T-helper 17 cell (primary cell): ENCODE measurements at places on chromosomes 2 and 18.

DNA sequence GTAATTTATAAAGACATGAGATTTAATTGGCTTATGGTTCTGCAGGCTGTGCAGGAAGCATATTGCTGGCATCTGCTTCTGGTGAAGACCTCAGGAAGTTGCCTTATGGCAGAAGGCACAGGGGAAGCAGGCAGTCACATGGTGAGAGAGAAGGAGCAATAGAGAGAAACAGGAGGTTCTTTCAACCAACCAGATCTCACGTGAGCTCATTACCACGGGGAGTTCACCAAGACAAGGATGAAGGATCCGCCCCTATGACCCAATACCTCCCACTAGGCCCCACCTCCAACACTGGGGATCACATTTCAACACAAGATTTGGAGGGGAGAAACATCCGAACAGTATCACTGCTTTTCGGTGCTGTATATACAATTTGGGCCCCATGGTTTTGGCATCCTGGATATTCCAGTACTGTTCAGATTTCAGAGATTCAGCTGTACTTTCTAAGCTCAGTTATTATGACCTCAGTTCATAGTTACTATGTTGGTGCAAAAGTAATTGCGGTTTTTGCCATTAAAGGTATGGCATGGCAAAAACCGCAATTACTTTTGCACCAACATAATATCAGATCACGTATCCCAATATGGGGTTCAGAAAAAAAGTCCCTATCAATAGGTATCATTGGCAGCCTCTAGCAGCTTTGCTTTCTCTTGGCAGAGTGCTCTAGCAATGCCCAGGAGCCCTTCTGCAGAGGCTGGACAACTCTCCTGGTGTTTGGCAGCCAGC is 189.6 kb upstream of the SIX3 start:
- H3K27ac ChIP-seq: no peak overlapping the region
- no peak overlapping the region for H3K4me3 ChIP-seq
- peaks cover 7% of the 10 kb centered on the region for H3K36me3 ChIP-seq
- DNase-seq: no peak

DNA sequence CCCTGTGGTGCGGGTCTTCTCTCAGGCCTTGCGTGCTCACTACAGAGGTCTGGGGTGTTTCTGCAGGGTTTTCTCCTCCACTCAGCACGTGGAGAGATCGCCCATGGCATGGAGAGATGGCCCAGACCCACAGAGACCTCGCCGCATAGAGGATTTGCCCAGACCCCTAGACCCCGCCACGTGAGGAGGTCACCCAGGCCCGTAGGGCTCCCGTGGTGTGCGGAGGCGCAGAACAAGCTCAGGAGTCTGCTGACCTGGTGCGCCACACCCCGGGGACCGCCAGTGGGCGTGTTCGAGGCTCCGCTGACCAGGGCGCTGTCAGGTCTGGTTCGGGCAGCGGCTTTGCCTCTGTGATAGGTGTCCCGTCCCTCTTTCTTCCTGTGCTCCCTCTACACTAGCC is 64.5 kb downstream of the ADI1 start:
- no peaks in the 10 kb centered on the region for H3K27me3 ChIP-seq
- no peak overlapping the region for H3K4me3 ChIP-seq
- DNase-seq: no peak
- peaks cover 2% of the 10 kb centered on the region for H3K36me3 ChIP-seq

GRCh38 chr2:43266711-43267111 is 40.3 kb upstream of the ZFP36L2 start:
- H3K27ac ChIP-seq: no peak overlapping the region
- peaks cover 3% of the 10 kb centered on the region for H3K4me1 ChIP-seq

- H3K36me3 ChIP-seq: no peaks in the 10 kb centered on the region
- DNase-seq: no peak
- H3K4me1 ChIP-seq: no peaks in the 10 kb centered on the region
- H3K27ac ChIP-seq: no peak overlapping the region
- H3K4me3 ChIP-seq: no peak overlapping the region
Measured at GRCh38 chr18:4211111-4211837, 243.8 kb downstream of the DLGAP1 start.

GRCh38 chr18:55833543-55833942 is 245.6 kb upstream of the TCF4 start:
- no peaks in the 10 kb centered on the region for H3K4me1 ChIP-seq
- no peaks in the 10 kb centered on the region for H3K27me3 ChIP-seq

DNA sequence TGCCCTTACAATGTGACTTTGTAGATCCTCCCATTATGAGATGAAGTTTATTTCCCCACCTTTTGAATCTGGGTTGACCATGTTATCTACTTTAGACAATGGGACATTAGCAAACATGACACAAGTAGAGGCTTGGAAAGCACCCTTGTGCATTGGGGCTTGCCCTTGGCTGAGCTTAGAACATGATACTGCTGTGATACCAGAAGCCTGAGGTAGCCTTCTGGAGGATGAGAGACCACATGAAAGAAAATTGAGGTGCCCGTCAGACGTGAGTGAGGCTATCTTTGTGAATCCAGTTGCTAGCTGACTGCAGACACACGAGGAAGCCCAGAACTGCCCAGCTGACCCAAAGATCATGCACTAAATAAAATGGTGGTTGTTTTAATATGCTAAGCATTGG is 341.2 kb downstream of the CYP26B1 start:
- H3K27me3 ChIP-seq: no peaks in the 10 kb centered on the region
- no peak for DNase-seq
- no peak overlapping the region for H3K27ac ChIP-seq
- no peak overlapping the region for H3K4me3 ChIP-seq

DNA sequence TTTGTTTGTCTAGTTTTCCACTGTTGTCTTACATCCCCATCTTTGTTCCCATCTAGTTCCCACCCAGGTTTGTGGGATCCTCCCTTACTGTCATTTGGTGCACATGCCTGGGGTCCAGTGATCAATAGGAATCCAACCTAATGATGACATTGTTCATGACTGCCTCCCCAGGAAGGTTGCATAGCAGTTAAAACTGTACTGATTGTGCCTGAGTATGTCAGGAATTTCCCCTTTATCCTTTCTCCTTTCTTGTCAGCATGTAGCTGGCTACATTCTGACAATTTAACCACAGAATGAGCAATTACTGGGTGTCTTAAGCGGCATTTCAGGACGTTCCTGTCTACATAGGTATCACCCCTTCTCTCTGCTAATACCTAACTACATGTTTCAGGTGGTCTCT is 653.0 kb downstream of the CNTNAP5 start:
- no peaks in the 10 kb centered on the region for H3K4me1 ChIP-seq
- H3K27ac ChIP-seq: no peak overlapping the region
- H3K36me3 ChIP-seq: no peaks in the 10 kb centered on the region
- DNase-seq: no peak

- H3K27me3 ChIP-seq: peaks cover 21% of the 10 kb centered on the region
- peaks cover 26% of the 10 kb centered on the region for H3K4me1 ChIP-seq
- H3K36me3 ChIP-seq: peaks cover 4% of the 10 kb centered on the region
- no peak overlapping the region for H3K27ac ChIP-seq
- H3K4me3 ChIP-seq: peak overlapping the region; percentile 50
Measured at GRCh38 chr2:112708968-112709367, 11.9 kb upstream of the NT5DC4 start.

DNA sequence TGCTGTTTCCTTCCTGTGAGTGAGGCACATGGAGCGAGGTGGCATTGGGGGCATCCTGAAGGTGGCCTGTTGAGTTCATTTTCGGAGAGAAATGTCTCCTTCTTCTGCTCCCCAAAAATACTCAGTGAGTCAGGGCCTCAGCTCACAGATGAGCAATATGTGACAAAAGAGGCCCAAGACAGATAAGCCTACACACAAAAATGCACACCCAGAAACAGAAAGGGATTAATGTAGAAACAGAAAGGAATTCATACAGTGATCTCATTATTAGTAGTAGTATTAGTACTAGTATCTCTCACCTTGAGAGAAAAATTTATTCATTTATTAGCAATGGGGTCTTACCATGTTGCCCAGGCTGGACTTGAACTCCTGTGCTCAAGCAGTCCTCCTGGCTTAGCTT is 5.1 kb downstream of the GPR75 start:
- H3K27me3 ChIP-seq: no peaks in the 10 kb centered on the region
- no peak overlapping the region for H3K4me3 ChIP-seq
- DNase-seq: no peak
- H3K4me1 ChIP-seq: peaks cover 8% of the 10 kb centered on the region
- H3K36me3 ChIP-seq: peaks cover 8% of the 10 kb centered on the region
- H3K27ac ChIP-seq: peak overlapping the region; percentile 68

DNA sequence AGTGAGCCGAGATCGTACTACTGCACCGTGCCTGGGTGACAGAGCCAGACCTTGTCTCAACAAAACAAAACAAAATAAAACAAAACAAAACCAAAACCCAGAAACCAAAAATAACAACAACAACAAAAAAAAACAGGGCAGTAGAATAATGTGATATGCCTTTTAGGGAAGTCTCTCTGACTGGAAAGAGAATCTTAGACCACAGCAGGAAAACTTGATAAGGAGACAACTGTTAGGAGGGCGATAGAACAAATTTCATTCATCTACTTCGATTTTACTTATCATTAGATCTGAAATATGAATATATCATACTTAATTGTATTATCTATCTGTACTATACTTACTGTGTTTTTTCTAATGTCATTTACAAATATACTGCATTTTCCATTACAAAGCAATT is 109.0 kb upstream of the CNTNAP5 start:
- H3K4me1 ChIP-seq: no peaks in the 10 kb centered on the region
- H3K27ac ChIP-seq: no peak overlapping the region
- no peaks in the 10 kb centered on the region for H3K36me3 ChIP-seq
- H3K27me3 ChIP-seq: no peaks in the 10 kb centered on the region
- DNase-seq: no peak
- no peak overlapping the region for H3K4me3 ChIP-seq

GRCh38 chr2:133317178-133317577 is 251.1 kb downstream of the NCKAP5 start:
- H3K4me3 ChIP-seq: no peak overlapping the region
- no peak overlapping the region for H3K27ac ChIP-seq
- no peak for DNase-seq
- H3K27me3 ChIP-seq: no peaks in the 10 kb centered on the region
- no peaks in the 10 kb centered on the region for H3K36me3 ChIP-seq

DNA sequence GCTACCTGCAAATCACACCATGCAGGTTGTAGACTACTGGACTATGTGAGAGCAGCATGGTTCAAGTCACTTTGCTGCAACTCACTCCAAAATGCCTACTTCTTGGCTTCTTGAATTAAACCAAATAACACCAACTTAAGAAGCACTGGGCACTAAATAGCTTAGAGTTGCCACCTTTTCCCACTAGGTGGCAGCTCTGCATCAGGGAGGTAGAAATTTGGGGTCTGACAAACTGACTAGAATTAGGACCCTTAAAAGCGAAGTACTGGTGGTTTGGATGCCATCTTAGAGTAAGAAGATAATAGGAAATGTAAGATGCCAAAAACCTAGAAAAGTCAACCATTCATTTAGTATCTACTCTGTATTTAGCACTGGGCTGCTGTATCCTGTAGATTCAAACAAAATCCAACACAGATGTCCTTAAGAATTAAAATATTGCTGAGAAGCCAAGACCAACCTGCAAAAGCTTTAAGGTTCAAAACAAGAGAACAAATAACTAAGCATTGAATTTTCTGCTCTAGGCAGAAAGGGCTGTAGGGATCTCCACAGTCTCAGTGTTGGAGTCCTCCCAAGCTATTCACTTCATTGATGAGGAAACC is 65.5 kb downstream of the CCBE1 start:
- peaks cover 2% of the 10 kb centered on the region for H3K36me3 ChIP-seq
- peaks cover 12% of the 10 kb centered on the region for H3K27me3 ChIP-seq
- no peak overlapping the region for H3K27ac ChIP-seq
- H3K4me3 ChIP-seq: no peak overlapping the region
- DNase-seq: no peak

DNA sequence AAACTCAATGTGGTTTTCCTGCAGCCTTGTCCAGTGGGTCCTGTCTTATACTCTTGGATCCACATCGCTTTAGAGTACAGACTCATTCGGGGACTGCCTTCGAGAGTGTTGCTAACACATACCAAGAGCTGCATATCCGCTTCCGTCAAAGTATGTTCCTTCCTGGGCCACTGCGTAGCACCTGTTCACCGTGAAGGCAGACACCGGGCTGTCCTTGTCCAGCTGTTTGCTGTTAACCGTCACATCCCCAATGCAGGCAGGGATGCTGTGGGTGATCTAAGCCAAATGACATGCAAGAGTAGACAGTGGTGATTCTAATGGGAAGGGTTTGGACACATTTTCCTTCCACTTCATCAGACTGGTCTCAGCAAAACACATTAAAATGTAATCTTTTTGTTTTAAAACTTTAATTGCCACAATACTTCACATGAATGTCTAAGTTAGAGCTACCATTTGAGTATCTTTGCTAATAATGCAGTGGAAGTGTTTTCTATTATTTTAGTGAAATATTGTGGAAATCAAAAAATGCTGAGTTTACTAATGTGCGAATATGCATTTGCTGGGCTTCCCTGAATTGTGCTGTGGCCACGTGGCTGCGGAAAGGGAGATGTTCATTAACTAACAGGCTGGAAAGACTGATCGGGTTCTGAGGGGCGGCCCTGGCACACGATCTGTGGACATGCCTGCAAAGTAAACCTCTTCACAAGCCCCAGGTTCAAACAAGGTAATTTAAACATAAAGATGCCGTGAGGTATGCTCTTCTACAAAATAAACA is 169.1 kb downstream of the LAMA1 start:
- H3K36me3 ChIP-seq: no peaks in the 10 kb centered on the region
- no peaks in the 10 kb centered on the region for H3K4me1 ChIP-seq
- H3K4me3 ChIP-seq: no peak overlapping the region

DNA sequence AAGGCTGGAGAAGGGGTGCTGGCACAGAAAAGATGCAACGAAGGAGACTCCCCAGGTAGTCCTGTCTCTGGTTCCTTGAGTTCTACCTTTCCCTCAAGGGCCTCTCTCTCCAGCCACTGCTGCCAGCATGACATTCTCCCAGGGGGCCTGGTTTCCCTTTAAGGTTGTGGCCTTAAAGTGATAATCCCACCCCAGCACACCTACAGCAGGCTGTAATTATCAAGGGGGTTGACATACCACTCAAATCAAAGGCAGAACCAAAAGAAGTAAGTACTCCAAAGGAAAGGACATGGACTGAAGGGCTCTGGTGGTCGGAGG is 127.4 kb upstream of the MSH6 start:
- no peaks in the 10 kb centered on the region for H3K4me1 ChIP-seq
- H3K27me3 ChIP-seq: peaks cover 37% of the 10 kb centered on the region
- no peak overlapping the region for H3K4me3 ChIP-seq
- H3K36me3 ChIP-seq: no peaks in the 10 kb centered on the region
- H3K27ac ChIP-seq: no peak overlapping the region
